ENCODE measurements at places on chromosomes 2 and 18.
A peak's percentile ranks its signal among the peaks of the same experiment; 100 is the strongest.

- DNase-seq, result no peak
Observed at GRCh38 chr2:228846161-228846560, 424.9 kb downstream of the PID1 start.

GRCh38 chr2:134232461-134232860 lies 21.4 kb upstream of the MGAT5 start:
- no peak for DNase-seq

- DNase-seq, result no peak
Observed at GRCh38 chr2:57733956-57734355, 312.6 kb upstream of the VRK2 start.

GRCh38 chr18:56775701-56776100 lies 124.5 kb downstream of the WDR7 start:
- DNase-seq, result no peak

- DNase-seq, result no peak
Observed at GRCh38 chr2:105868060-105868459, 123.3 kb downstream of the NCK2 start.

- no peak for DNase-seq
Observed at GRCh38 chr2:207255565-207256470, 90.1 kb upstream of the KLF7 start.

DNA sequence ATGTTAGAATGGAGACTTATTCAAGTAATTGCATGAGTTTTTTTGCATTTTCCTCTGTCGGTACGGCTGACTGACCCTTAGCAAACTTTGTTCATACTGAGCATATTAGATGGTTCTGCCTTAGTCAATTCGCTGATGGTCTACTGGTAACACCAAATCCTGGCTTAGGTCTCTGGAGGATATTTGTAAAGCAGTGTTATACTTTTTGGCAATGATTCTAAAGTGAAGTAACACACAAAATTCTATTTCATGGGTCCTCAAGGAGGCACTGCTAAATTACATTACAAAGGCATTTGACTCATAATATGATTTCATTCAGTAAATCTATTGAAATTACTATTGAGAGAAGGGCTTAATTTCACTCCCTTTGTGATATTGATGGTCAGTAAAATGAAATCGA lies 246.8 kb upstream of the RASGRP3 start:
- no peak for DNase-seq

DNA sequence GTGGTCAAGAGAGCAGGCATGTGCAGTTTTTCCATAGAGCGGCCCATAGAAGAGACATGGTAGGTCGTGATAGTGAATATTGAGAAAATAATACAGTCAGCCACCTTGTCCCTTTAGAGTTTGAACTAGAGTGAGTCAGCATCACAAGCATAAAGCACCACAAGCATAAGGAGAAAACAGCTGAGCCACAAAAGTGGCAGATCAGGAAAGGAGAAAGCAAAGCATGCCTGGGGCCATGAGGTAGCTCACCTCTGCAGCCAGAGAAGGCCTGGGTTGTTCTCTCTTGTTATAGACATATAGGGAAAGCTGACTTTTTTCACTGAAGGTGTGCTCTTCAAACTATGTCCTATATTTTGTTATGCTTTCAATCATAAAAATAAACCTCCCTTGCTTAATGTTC lies 879.0 kb downstream of the DSC3 start:
- no peak for DNase-seq

- DNase-seq, result no peak
Observed at GRCh38 chr2:34261701-34262100, 662.6 kb upstream of the FAM98A start.

GRCh38 chr2:159213296-159213695 lies 73.2 kb downstream of the WDSUB1 start:
- no peak for DNase-seq

GRCh38 chr2:200274116-200275075 lies 32.1 kb upstream of the SPATS2L start:
- no peak for DNase-seq

DNA sequence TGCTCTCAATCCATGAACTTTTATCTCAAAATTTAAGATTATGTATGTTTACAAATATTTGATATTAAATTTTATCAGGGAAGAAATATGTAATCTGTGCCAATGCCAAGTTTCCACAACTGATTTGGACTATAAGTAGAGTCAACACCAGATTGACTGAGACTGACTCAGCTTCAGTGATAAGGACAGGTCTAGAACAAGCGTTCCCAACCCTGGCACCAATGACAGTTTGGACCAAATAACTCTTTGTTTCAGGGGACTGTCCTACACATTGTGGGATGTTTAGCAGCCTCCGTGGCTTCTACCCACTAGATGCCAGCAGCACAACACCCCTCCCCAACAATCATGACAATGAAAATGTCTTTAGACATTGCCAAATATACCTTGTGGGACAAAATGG lies 165.3 kb downstream of the THADA start:
- no peak for DNase-seq

GRCh38 chr2:118325321-118325955 lies 237.2 kb downstream of the INSIG2 start:
- DNase-seq, result no peak

GRCh38 chr2:201496785-201497184 lies 45.2 kb downstream of the STRADB start:
- peak; percentile 9 for DNase-seq

DNA sequence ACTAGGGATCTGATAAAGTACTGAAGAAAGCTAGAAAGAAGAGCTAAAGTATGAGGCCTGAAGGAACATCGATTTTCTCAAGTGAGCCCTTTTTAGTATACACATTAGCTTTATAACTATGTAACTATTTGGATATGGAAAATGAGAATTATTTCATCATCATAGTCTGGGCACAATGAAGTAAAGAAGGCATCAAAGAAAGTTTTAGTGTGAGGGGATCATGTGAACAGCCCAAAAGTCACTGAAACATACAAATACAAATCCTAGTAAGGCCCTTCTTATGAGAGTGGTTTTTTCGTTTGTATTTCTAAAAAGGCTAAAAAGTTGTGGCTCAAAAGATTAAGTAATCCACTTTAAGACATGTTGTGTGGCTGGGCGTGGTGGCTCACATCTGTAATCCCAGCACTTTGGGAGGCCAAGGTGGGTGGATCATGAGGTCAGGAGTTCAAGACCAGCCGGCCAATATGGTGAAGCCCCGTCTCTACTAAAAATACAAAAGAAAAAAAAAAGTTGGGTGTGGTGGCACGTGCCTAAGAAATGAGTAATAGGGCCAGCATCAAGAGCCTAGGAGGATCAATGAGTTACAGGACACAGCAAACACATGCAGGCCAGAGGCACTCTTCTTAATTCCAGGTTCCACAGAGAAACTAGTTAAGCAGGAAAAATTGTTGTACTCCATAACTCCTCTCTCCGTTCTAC lies 61.9 kb downstream of the PUM2 start:
- DNase-seq, result no peak

DNA sequence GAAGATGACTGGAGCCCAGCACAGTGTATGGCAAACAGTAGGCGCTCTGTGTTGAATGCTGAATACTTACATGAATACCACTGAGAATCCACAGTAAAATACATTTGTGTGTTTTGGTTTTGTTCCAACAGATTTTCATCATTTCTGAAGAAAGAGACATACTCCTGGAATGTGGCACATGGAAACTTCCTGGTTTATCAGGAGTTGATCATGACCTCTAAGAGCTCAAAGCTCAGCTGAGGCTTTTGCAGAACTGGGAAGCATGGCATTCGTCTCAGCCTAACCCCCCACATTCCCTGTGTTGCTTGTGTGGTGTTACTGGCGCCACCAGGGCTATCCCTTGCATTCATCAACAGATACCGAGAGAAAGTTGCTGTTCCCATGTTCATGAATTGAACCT lies 316.9 kb upstream of the REV1 start:
- no peak for DNase-seq

DNA sequence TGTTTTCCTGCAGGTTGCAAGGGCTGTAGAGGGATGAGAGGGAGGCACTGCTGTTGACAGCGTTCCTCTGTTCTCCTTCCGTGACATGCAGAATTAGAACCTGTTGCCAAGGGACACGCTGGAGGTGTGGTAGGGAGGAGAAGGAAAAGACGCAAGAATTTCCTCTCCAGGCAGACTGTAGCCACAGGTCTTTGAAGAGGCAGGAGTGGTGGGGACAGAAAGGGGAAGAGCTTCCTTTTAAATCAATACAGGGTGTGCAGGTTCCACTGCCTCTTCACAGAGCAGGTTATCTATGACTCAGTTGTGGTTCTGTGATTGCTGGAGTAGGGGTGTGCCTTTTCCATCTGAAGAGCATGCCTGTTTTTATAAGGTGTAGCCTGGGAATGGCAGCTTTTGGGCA lies 133.0 kb downstream of the WDSUB1 start:
- DNase-seq, result no peak

GRCh38 chr2:31675485-31675901 lies 94.8 kb upstream of the SRD5A2 start:
- DNase-seq, result no peak

DNA sequence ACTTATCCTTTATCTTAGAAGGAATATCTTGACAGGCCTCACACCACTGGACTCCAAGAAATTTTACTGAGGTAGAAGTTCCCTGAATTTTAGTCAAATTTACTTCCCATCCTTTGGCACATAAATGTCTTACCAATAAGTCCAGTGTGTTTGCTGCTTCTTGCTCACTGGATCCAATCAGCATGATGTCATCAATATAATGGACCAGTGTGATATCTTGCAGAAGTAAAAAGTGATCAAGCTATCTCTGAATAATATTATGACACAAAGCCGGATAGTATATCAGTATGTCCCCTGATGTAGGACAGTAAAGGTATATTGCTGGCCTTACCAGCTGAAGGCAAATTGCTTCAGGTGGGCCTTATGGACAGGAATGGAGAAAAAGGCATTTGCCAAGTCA lies 6.9 kb upstream of the GYPC start:
- DNase-seq, result no peak

DNA sequence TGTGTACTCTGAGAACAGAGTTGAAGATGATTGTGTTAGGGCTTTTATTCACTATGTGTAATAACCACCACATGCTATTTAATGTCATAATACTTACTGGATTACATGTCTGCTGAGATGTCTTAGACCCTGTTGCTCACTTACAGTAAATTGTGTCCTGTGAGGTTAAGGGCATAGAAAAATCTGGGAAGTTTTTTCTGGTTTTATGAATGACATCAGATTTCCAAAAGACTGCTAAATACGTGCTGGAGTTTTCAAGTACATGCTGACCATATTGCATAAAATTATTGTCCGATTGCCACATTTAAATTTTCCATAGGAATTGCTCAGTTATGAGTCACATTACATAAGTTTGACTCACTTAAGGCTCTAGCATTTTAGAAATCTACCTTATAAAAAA lies 96.7 kb upstream of the COL5A2 start:
- no peak for DNase-seq

- DNase-seq, result no peak
Observed at GRCh38 chr18:11664286-11664685, 24.8 kb upstream of the GNAL start.

DNA sequence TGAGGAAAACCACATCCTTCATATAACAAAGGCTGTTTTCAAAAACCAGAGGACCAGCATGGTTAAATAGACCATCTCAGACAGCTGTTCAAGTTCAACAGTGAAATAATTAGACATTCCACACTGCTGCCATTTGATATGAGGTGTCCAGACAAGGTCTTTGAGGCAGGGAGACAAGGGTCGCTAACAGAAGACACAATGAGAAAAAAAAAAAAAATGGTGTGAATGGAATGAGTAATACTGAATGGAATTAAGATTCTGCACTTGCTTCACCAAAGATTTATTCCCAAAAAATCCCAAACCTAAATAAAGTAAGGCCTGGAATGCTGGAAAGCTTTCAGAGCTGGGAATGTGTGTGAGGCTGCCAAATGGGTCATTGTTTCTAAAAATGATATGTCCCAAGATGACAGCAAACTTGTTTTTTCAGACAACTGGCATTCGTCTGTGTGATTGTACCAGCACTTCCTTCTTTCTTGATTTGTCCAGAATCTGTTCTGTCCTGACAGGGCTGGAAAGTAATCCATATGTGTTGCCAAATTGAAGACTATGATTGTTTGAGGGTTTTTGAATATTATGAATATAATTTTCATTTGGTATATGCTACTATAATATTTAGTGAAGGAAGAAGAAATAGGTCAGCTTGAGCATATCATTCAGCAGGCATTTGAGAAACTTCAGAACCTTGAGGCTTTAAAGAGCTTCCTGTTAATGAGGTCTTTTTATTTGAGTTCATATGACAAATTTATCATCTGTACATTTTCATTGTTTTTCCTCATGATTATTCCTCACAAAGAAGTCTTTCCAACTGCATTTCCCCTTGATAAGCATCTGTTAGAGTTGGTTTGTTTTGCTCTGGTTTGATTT lies 85.2 kb upstream of the ITGA4 start:
- DNase-seq, result no peak

DNA sequence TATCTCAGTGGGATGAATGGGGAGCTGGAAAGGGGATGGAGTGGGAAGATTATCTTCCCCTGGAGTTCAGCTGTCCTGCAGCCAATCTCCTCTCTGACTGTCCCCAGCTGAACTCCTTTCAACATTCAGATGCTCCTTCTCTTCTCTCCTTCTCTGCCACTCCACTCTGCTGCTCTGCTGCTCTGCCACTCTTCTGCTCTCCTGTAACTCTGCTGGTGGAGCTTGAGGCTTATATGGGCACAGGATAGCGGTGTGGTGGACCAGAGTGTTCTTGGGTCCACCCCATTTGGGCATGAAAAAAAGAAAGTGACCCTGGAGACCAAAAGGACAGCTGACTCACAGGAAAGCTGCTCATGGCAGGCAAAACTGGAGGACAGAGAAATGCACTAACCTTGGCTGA lies 26.6 kb downstream of the FAHD2B start:
- no peak for DNase-seq

DNA sequence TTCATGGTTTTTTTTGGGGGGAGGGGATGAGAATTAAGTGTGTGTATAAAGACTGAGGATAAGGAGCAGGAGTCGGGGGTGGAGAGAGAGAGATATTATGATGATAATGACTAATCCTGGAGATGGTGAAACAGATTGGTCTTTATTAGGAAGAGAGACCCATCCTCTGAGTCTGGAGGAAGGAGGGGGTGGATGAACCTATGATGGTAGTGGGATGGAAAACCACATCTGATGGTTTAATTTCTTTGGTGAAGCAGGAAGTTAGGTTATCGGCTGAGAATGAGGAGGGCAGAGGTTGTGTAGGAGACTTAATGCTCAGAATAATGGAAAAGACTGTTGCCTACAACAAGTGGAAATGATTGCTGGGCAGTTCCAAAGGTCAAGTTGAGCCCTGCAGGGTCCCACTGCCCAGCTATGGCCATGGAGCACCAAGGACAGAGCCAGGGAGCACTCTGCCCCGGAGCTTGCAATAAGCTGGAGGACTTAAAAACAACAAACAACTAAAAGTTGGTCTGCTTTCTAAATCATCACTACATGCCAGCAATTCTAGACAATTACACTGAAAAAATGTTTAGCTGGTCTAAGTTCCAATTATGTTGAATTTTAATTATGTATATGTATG lies 7.9 kb downstream of the SLC16A14 start:
- DNase-seq, result no peak

- no peak for DNase-seq
Observed at GRCh38 chr2:64716569-64716968, 62.9 kb upstream of the SERTAD2 start.

GRCh38 chr18:66646609-66647008 lies 42.7 kb upstream of the CDH19 start:
- DNase-seq, result no peak
